Amniotic stem cell (primary cell): ENCODE measurements at places on chromosomes 16 and 17.
A peak's percentile ranks its signal among the peaks of the same experiment; 100 is the strongest.

- no peak for DNase-seq
These were observed 126.6 kb downstream of the OR1D5 start for GRCh38 chr17:2936771-2937321.

DNA sequence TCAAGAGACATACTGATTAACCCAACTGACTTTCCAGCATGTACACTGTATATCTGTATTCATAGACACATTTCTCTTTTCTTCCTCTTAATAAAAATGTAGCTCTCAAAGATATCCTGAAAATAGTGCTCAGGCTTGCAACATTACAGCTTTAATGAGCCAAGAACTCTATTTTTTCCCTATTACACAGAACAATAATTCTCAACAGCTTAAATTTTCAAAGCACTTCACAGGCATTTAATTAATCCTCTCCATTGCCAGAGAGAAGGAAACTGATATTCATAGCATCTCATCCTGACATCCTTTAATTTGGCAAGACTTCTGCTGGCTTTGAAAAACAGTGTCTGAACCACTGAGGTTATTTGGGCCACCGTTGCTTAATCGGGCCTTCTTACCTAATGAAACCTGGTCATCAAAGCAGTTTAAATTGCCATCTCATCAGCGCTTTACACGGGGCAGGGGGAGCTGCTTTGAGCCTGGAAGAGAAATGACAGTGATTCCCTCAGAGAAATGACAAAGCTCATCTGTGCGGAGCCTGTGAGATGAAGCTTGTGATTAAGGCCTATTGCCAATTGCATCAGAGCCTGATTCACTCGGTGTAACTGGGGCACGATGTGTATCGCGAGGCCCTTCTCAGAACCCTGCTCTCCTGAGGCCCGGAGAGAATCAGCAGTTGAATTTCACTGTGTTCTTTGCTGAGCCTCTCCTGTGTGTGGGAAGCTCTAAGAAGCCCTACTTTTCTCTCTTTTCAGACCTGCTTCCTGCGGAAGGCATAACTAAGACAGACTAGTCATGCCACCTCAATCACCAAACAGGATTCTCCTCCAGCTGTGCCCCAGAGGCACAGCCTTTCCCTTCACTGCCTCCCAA is 8.5 kb upstream of the SIAH1 start:
- DNase-seq: no peak

GRCh38 chr17:51419476-51419875 is 159.1 kb downstream of the UTP18 start:
- DNase-seq: no peak

GRCh38 chr16:8500351-8500750 is 90.0 kb downstream of the TMEM114 start:
- DNase-seq: no peak

DNA sequence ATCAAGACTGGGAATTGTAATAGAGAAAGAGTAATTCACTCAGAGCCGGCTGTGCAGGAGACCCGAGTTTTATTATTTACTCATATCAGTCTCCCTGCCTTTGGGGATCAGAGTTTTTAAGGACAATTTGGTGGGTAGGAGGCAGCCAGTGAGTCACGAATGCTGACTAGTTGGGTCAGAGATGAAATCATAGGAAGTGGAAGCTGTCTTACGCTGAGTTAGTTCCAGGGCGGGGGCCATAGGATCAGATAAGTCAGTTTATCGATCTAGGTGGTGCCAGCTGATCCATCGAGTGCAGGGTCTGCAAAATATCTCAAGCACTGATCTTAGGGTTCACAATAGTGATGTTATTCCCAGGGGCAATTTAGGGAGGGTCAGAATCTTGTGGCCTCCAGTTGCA is 20.2 kb upstream of the GUCY2D start:
- peak; percentile 73 for DNase-seq

DNA sequence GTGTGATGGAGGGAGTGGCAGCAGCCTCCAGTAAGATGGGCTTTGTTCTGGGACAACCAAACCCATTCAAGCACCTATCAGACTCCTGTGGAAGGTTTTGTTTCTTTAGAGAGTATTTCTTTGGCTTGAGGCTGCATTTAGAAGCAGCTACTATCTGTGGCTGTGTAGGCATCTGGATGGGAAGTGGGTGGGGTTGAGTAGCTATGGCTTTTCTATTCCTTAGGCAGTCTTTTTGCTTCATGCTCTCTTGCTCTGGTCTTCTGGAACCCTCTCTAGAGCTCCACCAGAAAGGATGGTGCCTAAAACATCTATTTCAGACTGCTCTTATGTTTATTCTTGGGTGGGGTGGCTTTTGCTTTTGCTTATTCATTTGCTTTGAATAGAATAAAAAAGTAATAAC is 19.9 kb downstream of the TNRC6A start:
- no peak for DNase-seq

DNA sequence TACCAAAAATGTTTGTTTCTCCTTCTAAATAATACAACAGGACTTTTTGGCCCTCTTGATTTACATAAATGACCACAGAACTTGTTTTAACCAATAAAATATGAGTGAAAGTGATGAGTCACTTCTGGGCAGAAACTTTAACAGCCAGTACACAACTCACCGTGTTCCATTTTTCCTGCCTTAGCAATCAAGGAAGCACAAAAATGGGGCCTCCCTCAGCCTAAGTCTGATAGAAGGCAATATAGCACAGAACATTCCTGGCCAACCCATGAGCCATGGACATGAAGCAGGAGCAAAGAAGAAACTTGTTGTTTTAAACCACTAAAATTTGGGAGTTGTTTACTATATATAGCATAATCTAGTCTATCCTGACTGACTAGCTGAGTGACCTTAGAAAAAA is 61.1 kb upstream of the MTMR4 start:
- no peak for DNase-seq

DNA sequence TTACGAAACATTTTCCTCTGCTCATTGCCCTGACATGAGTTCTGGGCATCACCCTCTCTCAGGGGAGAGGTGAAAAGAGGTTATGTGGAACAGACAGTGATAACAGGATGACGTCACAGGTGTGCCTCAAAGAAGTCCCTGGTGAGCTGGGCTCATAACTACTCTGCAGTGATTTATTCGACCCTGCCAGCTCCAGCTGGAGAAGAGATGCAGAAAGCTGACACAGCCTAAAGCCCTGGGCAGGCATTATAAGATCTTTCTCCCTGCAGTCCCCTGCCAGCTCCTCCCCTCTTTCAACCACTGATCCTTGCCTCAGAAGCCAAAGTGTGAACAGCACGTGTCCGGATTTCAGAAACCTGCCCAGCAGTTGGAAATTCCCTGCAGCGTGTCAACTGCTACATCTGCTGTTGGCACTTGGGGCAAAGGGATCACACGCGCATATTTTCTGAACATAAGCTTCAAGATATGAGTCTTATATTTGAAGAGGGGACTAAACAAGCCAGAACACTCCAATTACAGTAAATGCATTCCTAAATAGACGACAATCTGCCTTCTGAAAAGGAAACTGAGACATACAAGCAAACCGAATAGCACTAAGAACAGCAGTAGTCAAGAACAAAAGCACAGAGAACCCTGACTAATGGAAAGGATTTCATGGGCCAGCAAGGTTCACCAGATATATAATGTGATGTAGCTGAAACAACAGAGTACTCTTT is 80.5 kb downstream of the SMG6 start:
- no peak for DNase-seq

GRCh38 chr16:12206098-12206748 is 229.7 kb downstream of the SNX29 start:
- no peak for DNase-seq

DNA sequence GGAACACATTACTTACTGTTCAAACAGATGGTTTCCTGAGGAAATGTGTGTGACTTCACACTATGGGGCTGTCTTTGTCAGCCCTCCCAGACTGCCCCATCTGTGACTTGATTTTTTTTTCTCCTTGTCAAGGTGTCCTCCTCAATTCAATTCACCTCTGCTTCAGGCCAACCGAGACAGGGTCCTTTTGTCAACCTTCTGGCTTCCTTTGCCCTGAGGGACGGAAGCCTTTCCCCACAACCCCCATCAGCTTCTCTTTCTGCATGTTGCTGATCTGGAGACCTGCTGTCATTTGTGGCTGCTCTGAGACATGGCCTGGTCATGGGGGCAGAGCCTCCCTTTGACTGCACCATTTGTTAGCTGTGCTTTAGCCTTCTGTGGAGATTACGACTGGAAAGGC is 21.3 kb upstream of the RGS9 start:
- no peak for DNase-seq

DNA sequence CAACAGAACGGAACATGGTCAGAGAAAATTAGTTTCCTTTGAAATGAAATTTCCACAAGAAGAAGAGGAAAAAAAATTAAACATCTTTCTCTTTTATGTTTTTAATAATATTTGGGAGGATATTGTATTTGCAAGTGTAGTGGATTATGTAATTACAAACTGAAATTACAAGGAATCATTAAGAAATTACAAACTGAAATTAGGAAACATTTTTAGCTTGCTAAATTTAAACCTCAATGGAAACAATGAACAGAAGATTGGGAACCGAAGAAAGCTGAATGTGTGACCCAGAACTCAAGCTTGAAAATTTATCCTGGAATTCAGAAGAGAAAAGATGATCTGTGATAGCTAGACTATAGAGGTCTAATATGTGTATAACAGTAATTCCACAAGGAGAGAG is 4.4 kb upstream of the PIK3R5 start:
- no peak for DNase-seq

GRCh38 chr16:11408216-11408615 is 63.0 kb downstream of the RMI2 start:
- no peak for DNase-seq

- no peak for DNase-seq
These were observed 857 bp downstream of the TMC8 start for GRCh38 chr17:78131172-78132083.

- DNase-seq: no peak
These were observed 662 bp downstream of the COTL1 start for GRCh38 chr16:84617041-84617790.

DNA sequence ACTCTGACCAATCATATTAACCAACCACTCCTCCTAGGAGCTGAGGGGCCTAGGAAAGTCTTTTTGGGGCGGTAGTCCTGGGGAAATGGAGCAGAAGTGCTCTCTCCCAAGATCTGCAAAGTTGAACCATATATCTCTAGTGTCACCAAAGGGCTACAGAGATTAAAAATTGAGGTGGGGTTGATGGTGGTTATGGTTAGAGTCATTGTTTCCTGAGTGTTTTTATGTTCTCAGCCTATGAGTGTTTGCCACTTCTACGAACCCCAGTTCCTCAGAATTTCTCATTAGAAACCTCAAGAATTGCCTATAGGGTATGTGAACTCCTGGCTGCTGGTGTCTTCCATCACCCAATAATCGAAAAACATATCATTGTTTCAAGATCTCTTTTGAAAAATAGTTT is 217.8 kb downstream of the CDRT15L2 start:
- no peak for DNase-seq

DNA sequence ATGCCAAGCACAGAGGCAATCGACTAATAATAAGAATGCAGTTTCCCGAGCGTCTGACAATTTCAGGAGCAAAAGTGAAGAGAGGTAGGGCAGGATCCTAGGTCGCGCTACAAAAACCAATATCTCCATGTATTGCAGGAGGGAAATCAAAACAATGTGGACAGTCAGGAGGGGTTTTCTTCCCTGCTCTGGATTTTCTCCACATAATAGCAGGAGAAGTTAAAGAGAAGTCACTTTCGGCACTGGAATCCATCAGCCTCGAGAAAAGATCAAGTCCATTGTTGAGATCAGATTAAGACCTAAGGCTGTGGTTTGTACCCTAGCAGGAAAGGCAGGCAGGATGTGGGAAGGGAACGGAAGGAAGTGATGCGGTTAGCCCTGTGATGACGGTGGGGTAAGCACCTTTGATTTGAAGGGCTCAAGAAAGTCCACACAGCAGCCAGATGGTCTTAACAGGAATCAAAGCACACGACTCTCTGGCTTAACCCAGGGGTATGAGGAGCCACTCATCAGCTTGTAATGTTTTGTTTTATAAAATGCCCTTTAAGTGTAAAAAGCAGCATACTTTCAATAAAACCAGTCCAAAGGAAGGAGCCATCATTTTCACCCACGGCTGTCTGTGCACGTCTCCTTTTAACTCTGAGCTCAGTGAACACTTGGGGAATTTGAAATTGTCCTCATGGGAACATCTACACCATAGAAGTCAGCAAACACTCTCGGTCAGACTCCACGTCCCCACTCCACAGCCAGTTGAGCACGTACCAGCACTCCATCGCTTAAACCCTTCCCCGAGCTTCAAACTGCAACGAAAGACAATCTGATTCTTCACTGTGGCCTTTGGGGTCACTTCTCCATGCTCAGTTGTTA is 15.8 kb upstream of the AKTIP start:
- no peak for DNase-seq

DNA sequence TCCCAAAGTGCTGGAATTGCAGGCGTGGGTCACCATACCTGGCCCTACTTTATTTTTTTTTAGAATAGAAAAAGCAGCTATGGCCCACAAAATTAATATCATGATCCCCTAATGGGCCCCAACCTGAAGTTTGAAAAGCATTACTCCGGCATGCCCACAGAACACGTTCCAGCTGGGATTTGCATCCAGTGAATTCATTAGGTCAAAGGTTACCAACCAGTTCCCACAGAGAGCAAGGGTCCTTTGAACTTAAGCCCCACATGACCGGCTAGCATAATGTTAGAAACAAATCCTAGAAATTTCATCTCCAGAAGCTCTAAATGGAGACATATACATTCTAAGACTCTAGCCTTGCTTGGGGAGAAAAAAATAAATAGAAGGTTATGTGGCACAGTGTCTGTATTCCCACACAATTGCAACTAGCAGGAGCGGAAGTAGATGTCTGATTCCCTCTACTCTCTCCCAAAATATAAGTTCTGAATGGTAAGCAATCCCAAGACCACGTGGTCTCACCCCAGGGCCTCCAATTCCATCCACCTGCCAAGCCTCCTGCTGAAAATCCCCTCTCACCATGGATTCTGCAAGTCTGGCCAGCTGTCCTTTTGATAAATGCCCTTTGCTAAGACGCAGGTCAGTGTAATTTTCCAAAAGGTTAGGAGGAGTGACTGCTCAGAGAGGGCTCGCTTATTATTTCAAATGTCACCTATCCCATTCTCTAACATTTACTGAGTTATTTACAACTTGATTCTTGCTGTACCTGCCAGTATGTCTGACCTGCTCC is 395.8 kb downstream of the NPIPA8 start:
- DNase-seq: no peak

GRCh38 chr17:79466562-79467350 is 144.1 kb downstream of the RBFOX3 start:
- no peak for DNase-seq

DNA sequence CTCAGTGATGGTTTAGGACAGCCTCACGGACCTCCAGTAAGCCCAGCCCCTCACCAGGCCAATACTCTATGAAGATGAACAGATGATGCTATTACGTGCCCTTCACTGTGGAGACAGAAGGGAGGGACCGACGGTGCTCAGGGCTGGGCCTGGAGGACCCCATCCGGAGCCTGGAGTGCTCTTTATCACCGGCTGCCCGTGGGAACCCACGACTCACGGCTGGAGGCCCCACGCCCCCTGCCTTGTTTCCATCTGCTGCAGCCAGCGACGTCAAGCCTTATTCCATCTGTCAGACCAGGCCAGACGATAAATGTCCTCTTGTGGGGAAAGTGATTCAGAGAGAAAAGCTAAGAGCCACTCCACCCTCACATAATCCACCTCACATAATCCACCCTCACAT is 4.0 kb upstream of the TIMM22 start:
- no peak for DNase-seq

- no peak for DNase-seq
These were observed 922 bp upstream of the MRPL58 start for GRCh38 chr17:75011401-75012095.

- DNase-seq: no peak
These were observed 1.2 kb downstream of the SREBF1 start for GRCh38 chr17:17835415-17836249.
